Activated T-cell treated with anti-CD3 and anti-CD28 coated beads for 4 hours (primary cell): ENCODE measurements at places on chromosomes 1 and 21.

DNA sequence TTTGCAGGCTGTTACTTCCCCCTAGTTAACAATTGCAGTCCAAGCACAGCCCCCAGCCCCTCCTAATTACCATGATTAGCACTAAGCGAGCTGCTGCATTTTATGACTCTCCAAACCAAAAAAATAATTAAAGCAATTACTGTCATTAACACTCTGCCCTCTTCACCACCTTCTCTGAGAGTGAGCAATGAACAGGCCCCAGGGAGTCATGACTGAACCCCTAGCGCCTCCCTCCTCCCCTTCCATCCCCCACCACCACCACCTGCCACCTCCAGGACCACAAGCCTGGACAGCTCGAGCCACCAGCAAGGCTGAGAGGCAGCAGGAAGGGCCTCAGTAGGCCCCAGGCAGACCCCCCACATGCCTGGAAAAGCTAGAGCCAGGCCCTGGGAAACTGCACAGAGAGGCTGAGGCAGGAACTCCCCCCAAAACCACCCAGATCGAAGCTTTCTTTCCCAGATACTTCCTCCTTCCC lies 35.5 kb upstream of the ZC3H12A start:
- DNase-seq, result no peak

GRCh38 chr21:31514598-31514997 lies 144.9 kb upstream of the SOD1 start:
- no peak for DNase-seq

DNA sequence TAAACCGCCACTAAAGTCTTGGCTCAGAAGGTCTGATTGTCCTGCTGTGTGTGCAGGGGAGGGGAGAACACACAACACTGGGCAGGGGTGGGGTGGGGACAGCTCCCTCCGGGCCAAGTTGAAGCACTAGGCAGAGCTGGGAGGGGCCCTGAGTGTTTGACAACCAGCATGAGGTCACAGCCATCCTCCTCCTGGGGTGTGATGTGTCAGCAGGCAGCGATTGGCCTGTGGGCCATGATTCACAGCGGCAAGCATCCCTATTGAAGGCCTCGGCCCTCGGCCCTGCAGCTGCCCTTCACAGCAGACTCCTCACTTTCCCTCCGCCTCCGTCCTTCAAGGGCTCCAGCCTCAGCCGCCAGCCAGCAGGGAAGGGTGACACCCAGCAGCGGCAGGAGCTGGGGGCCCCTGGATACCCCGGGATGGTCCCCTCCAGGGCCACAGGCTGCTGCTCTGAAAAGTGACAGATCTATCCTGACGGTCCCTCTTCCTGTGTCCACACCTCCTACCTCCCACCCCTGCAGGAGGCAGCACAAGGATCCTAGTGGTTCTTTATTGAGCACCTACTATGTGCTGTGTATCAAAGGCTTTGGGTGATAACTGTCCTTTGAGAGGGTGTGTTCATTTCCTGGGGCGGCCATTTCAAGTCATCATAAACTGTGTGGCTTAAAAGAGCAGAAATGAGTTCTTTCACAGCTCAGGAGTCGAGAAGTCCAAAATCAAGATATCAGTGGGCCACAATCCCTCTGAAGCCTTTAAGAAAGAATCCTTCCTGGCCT lies 66.0 kb upstream of the SLC25A33 start:
- no peak for DNase-seq

DNA sequence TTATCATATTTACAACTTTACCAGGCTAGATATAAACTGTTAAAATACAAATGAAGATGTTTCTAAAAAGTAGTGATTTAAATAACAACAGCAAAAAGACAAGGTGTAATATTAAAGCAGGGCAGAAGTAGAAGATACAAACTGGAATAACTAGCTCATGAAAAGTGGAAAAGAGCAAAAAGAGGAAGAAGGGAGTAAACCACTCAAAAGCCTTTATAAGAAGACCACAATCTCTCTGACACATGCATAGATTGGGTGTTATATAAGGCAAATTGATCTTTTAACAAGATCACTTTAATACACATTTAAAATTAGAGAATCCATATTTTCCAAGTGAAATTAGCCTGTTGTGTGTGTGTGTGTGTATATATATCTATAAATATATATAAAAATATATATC lies 5.0 kb downstream of the DENND1B start:
- DNase-seq, result no peak

GRCh38 chr1:207862241-207862787 lies 48.6 kb downstream of the CD34 start:
- no peak for DNase-seq

DNA sequence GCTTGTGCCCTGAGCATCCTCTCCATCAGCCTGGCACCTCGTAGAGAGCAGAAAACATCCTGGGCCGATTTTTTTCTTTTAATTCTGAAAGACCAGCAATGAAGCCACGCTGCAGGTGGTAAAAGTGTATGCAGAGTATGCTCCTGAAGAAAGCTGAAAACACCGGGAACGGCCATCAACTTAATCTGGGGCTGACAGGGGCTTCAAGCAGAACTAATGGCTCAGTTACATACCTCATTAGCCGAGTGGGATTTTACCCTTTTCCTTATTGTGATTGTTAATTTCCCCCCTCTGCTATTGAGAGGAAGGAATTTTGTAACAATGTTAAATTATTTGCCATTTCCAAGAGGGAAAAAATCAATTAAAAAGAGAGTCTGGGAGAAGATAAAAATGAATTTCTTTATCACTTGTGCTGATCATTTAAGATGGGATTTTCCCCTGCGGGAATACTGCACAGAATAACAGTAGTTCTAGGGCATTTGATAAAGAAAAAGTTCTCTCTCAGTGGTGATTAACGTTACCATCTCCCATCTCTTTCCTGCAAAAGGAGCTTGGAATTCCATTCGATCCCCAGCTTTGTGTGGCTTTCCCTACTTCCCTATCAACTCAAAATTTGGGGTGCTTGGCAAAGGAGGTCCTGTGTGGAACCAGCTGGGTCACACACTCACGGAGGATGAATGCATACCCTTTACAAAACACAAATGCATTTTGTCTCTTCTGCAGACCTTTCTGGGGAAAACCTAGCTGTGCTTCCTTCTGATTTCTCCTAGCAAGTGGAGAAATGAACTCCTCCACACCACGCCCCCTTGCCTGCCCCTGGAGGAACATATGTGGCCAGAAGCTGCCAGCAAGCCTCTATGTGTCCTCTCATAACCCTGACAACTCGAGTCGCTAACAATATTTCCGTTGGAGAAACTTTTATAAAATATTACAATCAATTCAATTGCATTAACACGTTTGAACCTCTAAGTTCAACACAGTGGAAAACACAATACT lies 70.9 kb downstream of the RRAGC start:
- DNase-seq, result no peak

- no peak for DNase-seq
Observed at GRCh38 chr1:247576514-247576913, 11.6 kb upstream of the OR2G2 start.

DNA sequence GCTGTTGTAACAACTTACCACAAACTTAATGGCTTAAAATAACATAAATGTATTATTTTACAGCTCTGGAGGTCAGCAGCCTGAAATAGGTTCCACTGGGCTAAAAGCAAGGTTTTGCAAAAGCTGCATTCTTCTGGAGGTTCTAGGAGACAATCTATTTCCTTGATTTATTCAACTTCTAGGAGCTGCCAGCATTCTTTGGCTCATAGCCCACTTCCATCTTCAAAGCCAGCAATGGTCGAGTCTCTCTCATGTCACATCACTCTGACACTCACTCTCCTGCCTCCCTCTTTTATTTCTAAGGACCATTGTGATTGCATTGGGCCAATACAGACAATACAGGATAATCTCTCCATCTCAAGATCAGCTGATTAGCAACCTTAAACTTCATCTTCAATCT lies 15.1 kb upstream of the FOXJ3 start:
- DNase-seq, result no peak

- no peak for DNase-seq
Observed at GRCh38 chr1:26861889-26862378, 1.0 kb upstream of the SFN start.

DNA sequence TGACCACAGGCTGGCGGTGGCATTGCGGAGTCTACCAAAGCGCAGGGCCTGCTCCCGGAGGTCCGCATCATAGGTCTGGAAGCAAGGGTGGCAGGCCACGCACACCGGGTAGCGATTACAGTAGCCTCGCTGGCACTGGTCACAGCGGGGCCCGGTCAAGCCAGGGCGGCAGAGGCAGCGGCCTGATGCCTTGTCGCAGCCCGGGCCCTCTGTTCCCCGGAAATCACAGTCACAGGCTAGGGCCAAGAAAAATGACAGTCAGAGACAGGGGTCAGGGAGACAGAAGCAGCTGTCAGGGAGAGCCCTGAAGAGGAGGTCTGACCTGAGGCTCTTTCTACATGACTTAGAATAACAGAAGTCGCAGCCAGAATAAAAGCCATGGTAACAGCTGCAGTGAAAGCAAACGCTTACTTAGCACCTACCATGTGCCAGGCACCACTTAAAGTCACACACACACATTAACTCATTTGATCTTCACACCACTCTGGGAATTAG lies 26.4 kb downstream of the LAMB3 start:
- DNase-seq, result no peak

GRCh38 chr1:110068646-110069403 lies 1.6 kb downstream of the ALX3 start:
- no peak for DNase-seq

DNA sequence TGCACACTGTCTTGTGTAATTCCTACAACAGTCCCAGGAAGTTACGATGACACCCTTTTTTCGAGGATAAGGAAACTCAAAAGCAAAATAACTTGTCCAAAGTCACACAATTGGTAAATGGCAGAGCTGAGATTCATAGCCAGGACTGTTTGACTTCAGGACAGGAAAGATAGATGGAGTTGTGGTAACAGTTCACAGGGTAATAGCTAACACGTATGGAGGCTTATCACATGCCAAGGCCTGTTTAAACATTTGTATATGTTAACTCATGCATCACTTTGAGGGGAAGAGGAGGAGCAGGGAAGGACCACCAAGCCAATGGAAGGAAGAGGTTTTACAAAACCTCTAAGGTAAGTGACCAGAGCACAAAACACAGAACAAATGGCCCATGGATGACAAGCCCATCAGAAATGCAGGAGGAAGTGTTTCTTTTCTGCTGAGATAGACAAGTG lies 2.8 kb downstream of the DHCR24 start:
- no peak for DNase-seq

DNA sequence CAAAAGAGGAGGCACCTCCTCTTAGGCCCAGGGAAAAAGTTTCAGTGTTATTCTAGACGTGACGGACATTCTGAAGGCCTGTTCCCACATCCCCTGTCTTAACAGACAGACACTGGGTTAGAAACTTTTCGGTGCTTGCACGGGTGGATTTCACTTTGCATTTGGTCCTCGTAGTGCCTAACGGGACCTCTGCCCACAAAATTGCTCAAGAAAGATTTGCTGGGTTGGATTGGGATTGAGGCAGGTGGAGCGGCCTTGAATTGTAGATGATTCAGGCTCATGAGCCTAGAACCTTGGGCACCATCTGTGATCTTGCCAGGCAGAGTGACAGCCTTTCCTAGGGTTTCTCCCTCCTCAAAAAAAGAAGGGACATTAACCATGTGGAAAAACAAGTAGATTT lies 2.8 kb downstream of the PLA2G5 start:
- DNase-seq, result no peak

- no peak for DNase-seq
Observed at GRCh38 chr1:236140705-236141446, 1.5 kb upstream of the GPR137B start.
